ENCODE measurements at places on chromosomes 11 and 22.

DNA sequence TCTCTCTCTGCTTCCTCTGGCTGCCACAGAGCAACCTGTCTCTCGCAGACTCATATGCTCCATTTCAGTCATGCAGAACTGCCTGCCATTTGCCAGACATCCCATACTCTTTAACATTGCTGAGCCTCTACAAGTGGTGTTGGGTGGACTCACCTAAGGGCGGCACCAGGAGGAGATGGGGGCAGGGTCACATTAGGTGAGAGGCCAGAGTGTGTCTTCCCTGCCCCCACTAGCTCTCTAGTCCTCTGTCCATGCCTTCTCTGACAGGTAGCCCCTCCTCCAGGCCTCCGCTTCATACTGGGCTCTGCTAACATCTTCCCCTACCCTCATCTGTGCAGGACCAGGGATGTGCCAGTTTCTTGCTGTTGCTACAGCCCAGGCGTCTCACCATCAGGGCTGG is 366.3 kb downstream of the TENM4 start:
- no peak for DNase-seq

DNA sequence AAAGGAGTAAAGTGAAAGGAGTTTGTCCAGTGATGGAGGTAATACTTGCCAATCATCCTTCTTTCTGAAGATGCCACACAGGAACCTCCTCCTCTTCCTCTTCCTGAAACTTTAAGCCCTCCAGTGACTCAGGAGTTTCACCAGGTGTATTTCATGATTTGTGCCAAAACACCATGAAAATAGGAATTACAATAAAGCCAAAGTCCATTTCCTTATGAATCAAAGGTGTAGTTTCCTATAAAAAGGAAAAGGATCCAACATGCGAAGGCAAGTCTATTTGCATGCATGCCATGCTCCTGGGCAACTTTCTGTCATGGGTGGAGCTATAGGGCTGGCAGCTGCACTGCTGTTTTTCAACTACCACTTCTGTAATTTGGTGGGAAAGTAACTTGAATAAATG is 9.8 kb upstream of the POU2AF1 start:
- DNase-seq, result no peak

GRCh38 chr11:66328302-66329144 is 7.7 kb downstream of the RIN1 start:
- no peak for DNase-seq

DNA sequence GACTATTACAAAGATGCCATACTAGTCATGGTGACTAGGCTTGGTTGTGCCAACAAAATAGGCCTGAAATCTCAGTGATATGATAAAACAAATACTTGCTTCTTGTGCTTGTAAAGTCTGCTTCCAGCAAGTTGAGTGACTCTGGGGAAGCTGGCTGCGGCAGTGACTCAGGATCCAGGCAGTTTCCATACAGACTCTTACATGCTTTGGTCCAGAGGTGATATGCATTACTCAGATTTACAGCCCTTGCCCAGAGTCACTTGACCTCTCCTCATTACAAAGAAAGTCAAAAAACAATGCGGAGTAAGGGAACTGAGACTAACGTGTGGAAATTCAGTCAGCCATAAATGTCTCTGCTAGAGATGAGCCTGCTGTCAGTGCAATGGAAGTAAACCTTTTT is 387.5 kb downstream of the KCNA4 start:
- DNase-seq, result no peak

DNA sequence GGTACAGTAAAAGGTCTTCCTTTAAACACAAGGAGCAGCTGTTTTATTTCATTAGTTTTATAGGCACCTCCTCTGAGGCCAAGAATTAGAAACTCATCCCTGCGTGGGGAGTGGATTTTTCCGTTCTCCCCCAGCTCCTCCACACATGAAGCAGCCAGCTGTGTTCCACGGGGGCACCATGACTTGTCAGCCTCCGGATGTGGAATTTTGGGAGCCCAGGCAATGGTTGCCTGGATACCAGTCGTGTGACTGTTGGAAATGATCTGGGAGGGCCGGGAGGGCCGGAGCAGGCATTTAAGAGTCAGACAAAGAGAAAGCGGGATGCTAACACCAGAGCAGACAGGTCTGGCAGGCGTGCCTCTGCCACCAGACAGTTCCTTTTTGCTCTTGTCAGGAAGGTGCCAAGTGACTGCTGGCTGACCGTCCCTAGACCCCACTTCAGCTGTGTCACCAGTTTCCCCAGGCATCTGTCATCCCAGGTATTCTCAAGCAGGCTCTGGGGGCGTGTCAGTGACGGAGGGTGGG is 15.9 kb upstream of the CDC42EP2 start:
- no peak for DNase-seq

GRCh38 chr11:19244084-19244483 is 3.3 kb upstream of the E2F8 start:
- no peak for DNase-seq

DNA sequence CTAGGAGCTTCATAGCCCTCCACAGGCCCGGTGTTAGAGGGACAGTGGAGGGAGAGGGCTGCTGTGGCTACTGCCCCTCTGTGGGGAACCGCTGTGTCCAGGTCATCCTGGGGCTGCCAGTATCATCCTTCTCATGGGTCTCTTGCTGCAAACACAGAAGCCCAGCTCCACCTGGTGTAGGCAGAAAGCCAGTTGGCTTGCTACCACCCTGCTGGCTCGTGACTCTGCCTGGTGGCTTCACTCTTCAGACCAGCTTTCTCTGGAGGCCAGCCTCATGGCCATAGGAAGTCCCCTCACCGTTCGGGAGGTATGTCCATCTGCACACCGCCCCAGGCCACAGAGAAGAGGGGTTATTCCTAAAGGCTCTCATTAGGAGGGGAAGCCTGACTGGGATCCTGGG is 19.4 kb upstream of the SUSD2 start:
- no peak for DNase-seq

- no peak for DNase-seq
Measured at GRCh38 chr11:9568854-9569587, 4.4 kb upstream of the WEE1 start.

GRCh38 chr11:40227730-40228129 is 1231.7 kb downstream of the LRRC4C start:
- no peak for DNase-seq

DNA sequence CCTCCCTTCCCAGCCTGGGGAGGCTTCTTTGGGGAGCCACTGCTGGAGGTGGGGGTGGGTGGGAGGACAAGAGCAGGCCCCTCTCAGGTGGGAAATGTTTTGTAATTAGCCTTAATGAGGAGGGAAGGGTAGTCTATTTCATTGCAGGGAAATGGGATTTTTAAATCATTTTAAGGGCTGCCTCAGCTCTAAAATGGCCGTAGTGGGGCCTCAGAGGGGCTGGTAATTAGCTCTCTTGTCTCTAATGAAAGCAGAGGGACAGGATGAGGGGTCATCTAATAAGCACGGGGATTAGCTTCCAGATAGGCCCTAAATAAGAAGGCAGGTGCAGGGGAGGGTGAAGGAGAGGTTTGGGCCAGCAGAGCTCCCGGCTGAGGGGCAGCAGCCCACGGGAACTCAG is 46.5 kb downstream of the LMO1 start:
- DNase-seq, result no peak

DNA sequence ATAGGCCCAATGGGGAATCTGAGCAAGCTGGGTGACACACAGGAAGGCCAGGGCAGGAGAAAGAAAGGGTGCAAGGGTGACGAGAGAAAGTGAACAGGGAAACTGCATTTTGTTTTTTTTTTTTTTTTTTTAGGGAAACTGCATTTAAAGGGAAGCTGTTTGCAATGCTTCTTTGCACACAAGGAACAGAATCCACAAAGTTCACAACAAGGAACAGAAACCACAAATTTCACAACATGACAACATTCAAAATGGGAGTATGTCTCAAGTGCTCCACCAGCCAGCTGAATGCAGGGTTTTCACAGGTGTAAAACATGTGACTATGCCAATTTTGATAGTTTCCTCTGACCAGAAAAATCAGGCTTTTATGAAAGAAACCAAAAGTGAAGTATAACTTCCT is 6.8 kb upstream of the PLAAT3 start:
- DNase-seq, result no peak

All from thymus (tissue), 14 donors.